NCI-H774 (cell line): ENCODE measurements at places on chromosomes 1 and 21.

GRCh38 chr1:32454726-32455125 lies 10.1 kb upstream of the ZBTB8B start:
- peak; percentile 70 for DNase-seq

GRCh38 chr21:27580276-27580675 lies 613.4 kb upstream of the ADAMTS5 start:
- DNase-seq: no peak

DNA sequence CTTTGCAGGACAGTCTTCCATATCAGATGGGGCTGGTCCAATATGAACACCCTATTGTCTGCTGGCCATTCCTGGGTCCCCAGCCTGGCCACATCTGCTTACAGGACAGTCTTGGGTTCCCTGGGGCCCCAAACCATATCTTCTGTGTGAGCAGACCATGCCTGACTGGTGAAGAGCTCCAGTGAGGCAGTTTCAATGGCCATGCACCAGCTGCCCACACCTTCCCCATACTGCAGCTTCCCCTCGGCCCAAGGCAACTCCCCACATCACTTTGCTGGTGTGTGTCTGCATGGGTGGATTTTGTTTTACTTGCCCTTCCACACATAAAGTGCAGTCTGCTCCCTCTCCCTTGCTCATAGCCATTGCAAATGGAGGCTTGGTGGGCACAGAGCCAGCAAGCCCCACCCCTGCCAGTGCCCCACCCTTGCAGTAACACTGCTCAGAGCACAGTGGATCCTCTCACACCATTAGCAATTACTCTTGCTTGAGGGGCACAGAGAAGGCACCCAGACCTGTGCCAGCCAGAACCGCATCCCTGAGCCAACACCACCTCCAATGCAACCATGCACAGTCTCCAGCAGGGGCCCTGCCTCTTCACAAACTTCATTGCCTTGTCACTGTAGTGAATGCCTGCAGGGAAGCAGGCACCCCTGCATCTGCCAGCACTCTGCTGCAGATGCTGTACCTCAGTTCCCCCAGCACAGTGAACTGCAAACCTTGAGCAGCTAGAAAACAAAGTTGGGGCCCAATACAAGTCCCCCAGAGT lies 474.5 kb upstream of the BEND5 start:
- no peak for DNase-seq

DNA sequence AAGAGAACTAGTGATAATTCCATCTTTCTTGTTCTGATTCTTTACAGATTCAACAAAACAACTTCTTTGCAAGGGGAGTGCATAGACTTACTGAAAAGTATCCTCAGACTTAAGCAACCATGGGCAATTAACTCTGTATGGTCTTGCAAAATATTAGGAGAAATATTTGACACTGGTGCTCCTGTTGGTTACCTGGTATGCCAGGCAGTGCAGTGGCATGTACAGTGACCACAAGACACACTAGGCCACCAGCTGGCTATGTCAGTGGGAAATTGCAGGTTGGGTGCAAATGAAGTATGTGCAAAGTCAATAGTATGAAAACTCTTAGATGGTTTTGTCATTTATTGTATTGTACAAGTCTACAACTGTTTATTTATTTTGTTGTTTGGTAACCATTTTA lies 34.5 kb downstream of the EPS15 start:
- no peak for DNase-seq

DNA sequence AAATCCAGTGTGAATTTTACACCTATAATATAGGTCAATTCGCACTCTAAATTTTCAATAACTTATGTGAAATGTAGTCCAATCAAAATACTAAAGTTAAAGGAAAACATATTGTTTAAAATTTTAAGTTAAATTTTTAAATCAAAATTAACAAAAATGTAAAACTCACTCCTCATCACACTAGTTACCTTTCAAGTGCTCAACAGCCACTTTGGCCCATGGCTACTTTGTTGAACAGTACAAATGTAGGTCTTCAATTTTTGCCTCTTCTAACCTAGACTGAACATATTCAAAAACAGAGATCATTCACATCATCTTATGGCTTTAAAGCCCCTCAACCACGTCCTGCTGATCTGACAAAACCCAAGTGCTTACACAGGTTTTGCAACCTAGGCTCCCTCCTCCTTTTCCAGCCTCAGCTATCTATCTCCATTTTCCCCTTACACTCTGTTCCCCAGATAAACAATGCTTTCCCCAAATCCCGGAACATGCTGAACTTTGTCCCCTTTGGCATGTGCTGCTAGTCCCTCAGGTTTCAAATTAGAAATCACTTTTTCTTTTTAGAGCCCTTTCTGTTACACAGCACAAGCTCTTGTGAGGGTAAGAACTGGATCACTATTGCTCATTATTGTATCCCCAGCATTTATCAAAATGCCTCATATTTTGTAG lies 110.6 kb downstream of the AKT3 start:
- no peak for DNase-seq

GRCh38 chr1:104197516-104197915 lies 447.8 kb downstream of the AMY1C start:
- DNase-seq: no peak

DNA sequence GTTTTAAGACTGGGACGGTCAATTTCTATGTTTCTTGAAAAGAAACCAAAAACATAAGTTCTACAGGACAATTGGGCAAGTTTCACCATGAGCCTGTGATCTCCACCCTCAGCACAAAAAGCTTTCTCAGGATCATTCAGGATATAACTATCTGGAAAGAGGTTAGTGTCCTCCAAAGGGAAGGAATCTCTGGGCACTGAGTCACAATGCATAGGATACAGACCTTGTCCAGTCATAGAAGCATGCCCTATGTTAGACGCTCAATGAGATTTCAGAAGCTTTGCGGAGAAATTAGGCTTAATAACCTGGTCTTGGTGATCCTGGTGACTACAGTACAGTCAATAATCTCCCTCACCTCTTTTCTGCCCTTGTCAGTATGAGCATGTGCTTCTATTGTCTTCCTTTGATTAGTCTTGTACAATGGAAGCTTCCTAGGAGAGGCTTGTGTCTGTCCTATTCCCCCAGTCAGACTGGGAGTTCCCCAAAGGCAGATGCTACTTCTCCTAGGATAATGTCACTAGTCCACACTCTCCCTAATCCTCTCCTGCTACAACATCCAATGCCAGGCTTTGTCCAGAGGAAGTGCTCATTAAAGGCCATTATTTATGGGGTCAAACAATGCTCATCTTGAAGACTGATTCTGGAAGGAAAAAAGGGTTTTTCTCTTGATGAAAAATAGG lies 97.4 kb downstream of the KCNH1 start:
- no peak for DNase-seq

- no peak for DNase-seq
Measured at GRCh38 chr1:237201155-237201554, 159.2 kb downstream of the RYR2 start.

- no peak for DNase-seq
Measured at GRCh38 chr1:212966616-212967015, 16.3 kb downstream of the VASH2 start.

- no peak for DNase-seq
Measured at GRCh38 chr1:63624911-63625310, 31.7 kb downstream of the PGM1 start.
